HL-60 (cell line): ENCODE measurements at places on chromosomes 11 and 22.
A peak's percentile ranks its signal among the peaks of the same experiment; 100 is the strongest.

- no peak for DNase-seq
Observed at GRCh38 chr11:127622686-127623085, 622.1 kb upstream of the KIRREL3 start.

GRCh38 chr11:71063129-71063528, 189.2 kb downstream of the SHANK2 start:
- DNase-seq = no peak

- DNase-seq = peak; percentile 30
Observed at GRCh38 chr22:29268511-29269229, 602 bp downstream of the EWSR1 start.

GRCh38 chr11:57103899-57104605, 77.7 kb upstream of the LRRC55 start:
- no peak for DNase-seq

DNA sequence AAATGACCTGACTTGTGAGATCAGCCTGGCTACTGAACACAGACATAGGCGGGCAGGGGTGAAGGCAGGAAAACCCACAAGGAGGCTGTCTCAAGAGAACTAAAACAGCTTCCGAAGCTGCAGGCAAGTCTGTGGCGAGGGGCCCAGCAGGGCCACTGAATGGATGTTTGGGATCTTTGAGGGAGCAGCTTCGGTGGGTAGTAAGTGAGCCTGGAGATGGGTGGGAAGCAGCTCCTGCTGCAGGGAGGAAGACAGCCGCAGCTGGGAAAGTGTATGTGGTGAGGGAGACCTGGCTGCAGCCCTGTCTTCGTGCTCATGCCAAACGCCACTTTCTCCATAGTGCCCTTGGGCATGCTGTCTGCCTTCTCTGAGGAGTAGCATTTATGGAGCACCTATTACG, 3.4 kb downstream of the CCDC86 start:
- no peak for DNase-seq

DNA sequence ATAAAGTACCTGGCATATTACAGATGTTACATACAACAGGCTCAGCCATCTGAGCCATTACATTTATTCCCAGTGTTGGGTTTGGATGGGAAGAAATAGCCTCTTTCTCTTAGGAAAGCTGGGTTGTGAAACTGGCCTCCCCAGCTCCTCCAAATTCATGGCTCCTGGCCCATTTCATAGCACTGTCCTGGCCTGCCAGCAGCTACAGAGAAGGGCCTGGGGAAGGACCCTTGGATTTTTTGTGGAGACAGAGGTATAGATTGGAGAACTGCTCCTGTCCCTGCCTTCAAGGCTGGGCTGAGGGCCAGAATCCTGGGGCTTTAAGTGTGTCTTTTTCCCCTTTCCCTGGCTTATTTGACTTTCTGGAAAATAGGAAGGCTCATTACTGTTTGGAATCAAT, 18.0 kb downstream of the PKNOX2 start:
- DNase-seq = no peak

- DNase-seq = no peak
Observed at GRCh38 chr11:107157146-107157808, 139.0 kb upstream of the GUCY1A2 start.

GRCh38 chr11:88552379-88553062, 215.0 kb upstream of the CTSC start:
- DNase-seq = peak; percentile 4

- no peak for DNase-seq
Observed at GRCh38 chr11:15361316-15361715, 246.6 kb downstream of the INSC start.

DNA sequence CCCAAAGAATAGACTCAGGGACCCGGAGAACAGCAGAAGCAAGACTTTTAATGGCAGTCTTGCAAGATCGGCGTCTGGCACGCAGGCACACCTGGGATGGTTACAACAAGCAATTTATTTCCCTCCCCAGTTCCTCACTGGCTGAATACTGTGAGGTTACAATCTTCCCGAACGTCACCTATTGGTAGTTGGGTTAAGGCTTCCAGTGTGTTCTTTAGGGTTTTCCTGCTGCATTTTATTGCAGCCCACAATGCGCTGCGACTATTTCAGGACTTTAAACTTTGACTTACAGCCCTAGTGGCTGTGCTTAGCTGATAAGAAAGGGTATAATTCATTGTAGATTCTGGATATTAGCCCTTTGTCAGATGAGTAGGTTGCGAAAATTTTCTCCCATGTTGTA, 11.5 kb upstream of the TRIM68 start:
- no peak for DNase-seq

DNA sequence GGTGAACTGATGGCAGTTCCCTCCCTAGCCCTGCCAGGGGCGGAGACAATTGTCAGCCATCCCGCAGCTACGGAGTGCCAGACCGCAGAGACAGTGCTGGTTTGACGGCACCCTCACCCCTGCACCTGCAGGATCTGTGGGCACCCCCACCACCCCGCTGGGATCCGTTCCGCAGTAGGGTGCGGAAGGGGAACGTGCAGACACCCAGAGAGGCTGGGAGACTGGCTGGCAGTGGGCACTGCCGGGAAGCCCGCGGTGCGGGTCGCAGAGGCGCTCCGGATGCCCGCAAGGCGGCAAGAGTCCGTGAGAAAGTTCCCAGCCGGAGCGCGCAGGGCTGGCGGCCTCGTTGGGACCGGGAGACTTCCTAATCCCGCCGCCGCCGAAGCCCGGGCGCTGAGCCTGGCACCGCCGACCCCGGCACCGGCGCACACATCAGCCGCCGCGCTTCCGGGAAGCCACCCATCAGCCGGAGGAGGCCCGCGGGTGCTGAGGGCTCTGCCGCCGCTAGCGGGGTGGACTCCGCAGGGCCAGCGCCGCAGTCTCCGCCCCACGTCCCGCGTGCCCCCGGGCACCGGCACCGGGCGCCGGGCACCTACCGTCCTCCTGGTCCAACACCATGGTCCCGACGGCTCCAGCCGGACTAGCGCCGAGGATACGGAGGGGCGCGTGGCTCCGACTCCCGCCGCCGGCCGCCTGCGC, 4.3 kb upstream of the LMO1 start:
- no peak for DNase-seq

GRCh38 chr11:89205378-89205777, 27.7 kb downstream of the TYR start:
- no peak for DNase-seq

GRCh38 chr22:30010789-30011405, 69.4 kb upstream of the HORMAD2 start:
- DNase-seq = no peak

GRCh38 chr11:35259529-35259928, 120.6 kb downstream of the CD44 start:
- no peak for DNase-seq

- DNase-seq = no peak
Observed at GRCh38 chr11:116693102-116693570, 79.7 kb downstream of the BUD13 start.

GRCh38 chr22:37483050-37483449, 3.1 kb downstream of the MFNG start:
- DNase-seq = no peak

DNA sequence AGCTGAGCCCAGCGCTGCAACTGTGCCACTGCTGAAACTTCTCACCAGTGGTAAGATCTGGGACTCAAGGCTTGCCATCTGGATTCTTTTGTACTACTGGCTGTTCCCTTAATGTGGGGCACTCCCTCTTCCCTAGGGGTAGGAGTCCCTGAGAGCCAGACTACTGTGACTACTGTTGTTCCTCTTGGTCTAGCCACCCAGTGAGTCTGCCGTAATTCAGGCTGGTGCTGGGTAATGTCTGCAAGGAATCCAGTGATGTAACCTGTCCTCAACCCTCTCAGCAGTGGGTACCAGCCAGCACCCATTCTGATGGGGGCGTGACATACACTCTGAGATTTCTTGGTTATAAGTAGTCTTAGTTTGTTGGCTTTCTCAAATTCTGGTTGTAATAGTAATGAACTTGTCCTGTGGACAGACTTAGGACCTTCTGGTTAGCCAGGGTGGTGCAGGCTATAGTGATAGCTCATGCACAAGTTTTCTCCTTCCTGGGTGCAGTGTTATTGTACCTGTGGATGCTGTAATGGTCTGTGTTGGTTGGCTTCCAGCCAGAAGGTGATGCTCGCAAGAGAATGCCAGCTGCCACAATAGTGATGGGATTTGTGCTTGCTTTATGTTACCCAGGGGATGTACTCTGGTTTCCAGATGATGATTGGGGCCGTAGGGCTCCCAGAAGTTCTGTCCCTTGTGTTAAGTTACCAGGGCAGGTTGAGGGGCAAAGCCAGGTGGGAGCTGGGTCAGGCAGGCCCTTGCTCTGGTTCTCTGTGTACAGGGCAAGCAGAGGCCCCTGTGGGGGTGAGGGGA, 65.5 kb downstream of the ARHGAP42 start:
- DNase-seq = no peak

DNA sequence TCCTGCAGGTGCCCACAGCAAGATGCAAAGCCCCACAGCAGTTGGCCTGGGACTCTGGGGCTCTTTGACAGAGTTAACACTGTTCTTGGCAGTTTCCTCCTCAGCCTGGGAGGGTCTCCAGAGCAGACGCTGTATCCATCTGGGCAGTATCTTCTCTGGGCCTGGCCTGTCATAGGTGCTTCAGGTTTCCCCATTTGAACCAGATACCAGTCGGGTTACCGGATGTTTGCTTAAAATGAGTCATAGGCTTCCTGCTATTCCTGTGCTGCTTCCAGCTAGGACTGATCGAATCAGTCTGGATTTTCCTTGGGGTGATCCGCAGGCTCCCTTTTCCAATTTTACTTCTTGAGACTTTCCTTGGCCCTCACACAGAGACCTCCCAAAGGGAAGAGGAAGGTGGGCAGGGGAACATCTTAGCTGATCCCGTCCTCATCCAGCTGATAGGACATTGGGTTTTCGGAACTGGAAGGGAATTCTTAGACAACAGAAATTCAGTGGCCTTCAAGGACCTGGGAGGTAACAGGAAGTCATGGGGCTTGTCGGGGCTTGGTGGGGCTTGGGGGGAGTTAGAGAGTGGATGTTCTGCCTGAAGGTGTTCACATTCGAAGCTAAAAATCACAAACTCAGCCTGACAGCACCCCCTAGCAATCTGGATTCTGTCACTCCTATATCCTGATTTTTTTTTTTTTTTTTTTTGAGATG, 2.4 kb upstream of the RANGAP1 start:
- no peak for DNase-seq

DNA sequence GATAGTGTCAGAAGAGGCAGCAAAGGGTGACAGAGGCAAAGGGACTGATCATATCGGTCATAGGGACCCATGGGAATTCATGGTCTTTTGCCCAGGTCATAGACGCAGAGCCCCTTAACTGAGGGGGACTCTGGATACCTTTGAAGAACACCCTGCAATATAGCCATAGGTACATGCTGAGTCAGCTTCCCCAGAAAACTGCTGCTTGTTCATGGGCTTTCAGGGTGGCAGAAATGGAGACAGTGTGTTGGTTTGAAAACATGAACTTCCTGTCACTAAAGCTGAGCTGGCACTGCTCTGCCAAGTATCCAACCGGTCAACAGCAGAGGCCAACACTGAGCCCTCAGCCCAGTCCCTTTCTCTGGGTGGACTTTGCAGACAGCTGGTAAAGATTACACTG, 114.2 kb downstream of the EFCAB6 start:
- DNase-seq = no peak

GRCh38 chr11:40306938-40307548, 1152.4 kb downstream of the LRRC4C start:
- DNase-seq = peak; percentile 10

DNA sequence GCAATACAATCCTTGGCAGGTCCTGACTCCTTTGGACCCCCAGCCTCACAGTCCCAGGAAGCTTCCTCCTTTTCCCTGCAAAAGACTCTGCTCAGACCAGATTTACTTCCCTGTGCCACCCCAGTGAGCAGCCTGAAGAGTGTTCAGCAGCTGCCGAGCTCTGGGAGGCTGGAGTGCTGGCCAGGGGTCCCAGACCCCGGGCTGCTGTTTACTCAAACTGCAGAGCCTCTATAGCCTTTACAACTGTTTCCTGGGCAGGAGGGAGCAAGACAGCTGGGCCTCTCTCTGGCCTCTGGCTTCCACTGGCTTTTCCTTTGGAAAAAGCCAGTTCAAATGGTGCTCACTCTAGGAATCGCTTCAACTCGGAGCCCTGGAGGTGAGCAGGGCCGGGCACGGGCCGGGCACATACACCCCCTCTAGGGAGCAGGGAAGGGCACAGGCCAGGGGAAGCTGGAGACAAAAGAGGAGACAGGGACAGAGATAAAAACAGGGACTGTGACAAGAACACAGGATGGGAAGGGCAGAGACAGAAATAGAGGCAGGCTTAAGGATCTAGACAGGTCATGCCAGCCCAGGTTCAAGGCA, 932 bp downstream of the IRAG1 start:
- DNase-seq = no peak

- DNase-seq = no peak
Observed at GRCh38 chr11:87832211-87832610, 343.0 kb downstream of the RAB38 start.

DNA sequence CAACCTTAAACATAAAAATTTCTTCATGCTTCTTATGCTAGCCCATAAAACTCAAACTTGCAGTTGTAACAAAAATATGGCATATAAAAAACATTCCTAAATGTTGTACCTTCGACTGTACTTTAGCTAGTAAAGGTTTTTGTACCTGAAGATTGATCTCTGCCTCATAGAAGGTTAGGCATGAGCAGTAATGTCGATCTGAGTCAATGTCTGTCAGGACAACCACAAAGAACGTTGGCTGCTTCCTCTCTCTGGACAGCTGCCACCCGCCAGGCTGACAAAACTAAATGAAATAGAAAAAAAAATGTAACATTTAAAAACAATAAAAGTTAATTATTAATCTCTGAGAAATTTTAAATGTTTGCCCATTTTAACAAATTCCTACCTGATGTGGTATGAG, 251.3 kb downstream of the SBF2 start:
- DNase-seq = peak; percentile 67

GRCh38 chr22:27800250-27801201, 1.0 kb downstream of the MN1 start:
- DNase-seq = no peak

GRCh38 chr11:8988329-8989234, 15.2 kb downstream of the NRIP3 start:
- no peak for DNase-seq

- DNase-seq = no peak
Observed at GRCh38 chr11:108218912-108219783, 3.3 kb downstream of the NPAT start.

- no peak for DNase-seq
Observed at GRCh38 chr11:45675646-45676045, 10.2 kb upstream of the CHST1 start.

GRCh38 chr11:12245091-12245490, 132.3 kb upstream of the PARVA start:
- no peak for DNase-seq

DNA sequence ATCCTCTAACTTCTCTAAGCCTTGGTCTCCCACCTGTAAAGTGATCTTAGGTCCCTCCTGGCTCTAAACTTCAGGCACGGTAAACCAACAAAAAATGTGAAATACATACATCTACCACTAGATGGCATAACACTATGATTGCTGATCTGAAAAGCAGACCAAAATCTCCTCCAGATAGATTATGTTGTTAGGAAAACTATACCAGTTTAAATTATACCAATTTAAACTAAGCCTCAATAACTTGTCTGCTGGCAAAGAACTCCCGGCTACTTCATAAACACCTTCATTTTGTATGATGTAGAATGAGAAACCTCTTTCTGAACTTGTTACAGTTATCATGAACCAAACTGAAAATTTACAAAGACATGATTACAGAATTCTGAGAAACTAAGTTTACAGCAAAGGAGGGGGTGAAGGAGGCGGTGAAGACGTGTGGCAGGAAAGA, 85.9 kb downstream of the SBF2 start:
- DNase-seq = peak; percentile 6
